NCI-H2081 treated with DMSO at 0.1 percent for 48 hours (cell line): ENCODE measurements at places on chromosomes 13 and 19.

DNA sequence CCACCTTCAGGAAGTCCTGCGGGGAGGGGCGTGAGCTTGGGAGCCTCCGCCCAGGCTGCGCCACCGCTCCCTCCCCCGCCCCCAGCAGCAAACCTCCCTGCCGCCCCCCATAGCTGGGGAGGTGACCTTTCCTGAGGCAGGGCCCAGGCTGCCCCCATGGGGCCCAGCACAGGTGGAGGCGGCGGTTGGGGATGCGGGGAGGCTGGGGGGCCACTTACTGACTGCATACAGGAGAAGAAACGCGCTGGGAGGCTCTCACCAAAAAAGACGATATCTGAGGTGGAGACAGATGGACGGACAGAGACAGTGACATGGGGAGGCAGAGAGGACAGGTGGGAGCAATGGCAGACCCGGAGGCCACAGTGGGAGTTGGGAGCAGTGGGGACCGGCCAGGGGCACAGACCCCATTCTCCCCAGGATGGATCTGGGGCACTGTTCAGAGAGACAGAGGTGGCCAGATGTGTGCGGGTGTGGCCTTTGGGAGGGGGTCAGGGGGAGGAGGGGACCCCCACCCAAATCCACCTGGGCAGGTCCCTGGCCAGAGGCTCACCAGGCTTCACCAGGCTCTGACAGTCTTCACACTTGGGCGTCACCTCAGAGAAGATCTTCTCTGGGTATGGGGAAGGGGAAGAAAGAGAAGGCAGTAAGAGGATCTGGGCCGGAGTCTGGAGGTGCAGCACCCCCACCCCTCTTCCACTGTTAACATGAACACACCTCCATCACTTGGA is 3.0 kb upstream of the RINL start:
- DNase-seq = no peak

DNA sequence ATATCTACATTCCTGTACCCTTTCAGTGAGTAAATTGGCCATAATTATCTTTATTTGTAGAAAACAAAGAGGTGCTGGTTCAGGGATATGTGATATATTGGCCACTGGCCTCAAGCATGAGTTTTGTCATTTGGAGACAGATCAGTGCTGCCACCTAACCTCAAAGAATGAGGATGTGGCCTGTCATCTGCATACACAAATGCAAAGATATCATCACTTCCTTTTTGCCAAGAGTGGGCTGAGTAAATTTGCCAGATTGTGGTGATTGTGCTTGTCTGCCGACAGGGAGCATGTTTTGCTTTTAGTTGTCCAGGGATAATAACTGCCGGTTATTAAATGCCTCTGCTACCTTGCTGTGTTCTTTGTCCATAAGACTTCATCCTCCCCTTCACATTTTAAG is 44.2 kb downstream of the WASF3 start:
- no peak for DNase-seq

DNA sequence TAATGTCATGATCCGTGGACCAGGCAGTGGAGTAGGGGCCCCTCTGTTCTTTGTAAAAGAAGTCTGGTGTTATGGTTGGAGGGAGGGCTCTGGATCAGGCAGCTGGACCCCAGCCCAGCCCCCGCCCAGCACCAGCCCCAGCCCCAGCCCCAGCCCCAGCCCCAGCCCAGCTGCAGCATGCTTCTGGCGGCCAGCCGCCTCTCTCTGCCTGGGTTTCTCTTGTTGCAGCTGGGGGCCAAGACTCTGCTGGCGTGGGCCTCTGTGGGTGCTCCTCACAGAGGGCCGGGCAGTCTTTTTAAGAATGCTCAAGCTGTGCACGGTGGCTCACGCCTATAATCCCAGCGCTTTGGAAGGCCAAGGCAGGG is 17.9 kb downstream of the DOT1L start:
- no peak for DNase-seq

GRCh38 chr19:11383706-11384048 is 437 bp downstream of the EPOR start:
- no peak for DNase-seq

DNA sequence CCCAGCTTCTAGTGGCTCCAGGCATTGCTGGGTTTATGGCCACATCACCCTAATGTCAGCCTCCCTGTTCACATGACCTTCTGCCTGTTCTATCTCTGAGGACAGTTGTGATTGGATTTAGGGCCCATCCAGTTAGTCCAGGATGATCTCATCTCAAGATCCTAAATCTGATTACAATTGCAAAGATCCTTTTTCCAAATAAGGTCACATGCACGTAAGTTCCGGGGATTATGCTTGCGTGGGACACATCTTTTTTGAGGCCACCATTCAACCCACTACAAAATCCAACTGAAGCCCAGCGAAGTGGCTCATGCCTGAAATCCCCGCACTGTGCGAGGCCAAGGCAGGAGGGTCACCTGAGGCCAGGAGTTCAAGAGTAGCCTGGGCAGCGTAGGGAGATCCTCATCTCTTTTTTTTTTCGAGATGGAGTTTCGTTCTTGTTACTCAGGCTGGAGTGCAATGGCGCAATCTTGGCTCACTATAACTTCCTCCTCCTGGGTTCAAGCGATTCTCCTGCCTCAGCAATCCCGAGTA is 12.3 kb downstream of the PLD3 start:
- no peak for DNase-seq

GRCh38 chr13:49046519-49046918 is 70.8 kb downstream of the FNDC3A start:
- no peak for DNase-seq

DNA sequence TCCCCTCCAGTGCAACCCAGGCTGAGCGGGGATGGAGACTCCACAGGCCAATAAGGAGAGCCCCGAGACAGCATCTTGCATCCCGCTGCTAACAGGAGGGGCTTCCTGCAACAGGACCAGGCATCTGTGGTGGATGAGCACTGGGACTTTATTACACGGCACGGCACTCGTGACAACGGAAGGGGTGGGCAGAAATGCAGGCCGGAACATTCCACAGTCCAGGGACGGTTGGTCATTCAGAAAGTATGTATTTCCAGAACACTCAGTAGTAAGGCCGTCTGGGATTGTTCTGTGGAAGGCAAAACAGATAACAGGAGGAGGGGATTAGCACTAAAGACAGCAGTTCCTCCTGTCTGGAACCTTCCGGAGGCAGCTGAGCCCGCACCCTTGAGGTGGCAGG is 3.3 kb upstream of the TM6SF2 start:
- no peak for DNase-seq

GRCh38 chr13:93794197-93794885 is 567.7 kb downstream of the GPC6 start:
- no peak for DNase-seq

DNA sequence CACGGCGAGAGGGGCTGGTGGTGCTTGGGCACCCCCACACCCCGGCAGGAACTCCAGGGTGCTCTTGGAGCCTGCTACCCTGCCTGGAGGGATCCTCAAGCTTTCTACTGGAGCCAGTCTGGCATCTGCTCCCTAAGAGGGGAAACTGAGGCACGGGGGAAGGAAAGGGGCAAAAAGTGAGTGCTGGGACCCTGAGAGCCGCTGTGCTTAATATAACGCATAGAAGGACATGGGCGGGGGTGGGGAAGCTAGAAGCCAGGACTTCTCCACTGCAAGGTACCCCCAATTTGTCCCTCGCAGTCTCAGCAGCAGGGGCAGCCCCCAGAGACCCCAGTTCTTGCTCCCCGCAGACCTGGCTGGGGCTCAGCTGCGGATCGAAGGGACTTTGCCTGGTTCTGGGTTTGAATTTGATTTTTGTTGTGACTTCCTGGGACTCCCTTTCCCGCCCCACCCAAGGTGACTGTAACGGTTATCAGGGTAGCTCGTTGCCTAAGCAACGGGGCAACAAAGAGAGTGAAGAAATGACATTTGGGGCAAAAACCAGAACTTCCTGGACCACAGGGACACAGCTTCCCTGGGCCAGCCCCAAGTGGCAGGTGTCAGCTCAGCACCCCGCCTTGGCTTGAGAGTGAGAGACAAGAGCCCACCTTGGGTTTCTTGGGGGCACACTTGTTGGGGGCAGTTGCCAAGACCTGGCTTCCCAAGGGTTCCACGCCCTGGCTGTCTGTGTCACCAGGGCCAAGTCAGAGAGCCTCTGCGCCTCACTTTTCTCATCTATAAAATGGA is 638 bp downstream of the ADGRE5 start:
- DNase-seq = no peak

DNA sequence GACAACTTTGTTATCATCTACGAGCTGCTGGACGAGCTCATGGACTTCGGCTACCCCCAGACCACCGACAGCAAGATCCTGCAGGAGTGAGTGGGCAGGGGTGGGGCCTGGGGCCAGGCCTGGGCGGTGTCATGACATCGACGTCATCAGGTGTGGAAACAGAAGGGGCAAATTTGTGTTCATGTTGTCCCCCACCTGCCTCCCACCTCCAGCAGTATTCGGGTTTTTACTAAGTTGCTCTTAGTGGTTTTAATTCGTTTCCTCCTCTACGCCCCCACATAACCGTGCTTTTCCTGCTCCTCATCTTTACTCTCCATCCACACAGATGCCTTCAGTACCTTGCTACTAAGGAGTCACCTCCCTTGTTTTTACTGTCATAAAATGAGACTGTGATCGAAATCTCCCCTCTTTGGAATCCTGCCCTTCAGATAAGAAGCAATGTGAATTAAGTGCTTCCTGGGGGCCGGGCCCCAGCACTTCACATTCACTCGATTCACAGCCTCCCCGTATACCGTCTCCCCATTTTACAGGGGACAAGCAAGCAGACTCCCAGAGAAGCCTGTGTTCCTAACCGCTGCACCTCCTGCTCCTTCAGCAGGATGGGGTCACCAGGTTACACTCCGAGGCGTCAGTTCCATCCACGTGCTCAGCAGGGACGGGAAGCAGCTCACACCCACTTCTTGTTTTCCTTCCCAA is 10.5 kb downstream of the AP1M1 start:
- DNase-seq = no peak

DNA sequence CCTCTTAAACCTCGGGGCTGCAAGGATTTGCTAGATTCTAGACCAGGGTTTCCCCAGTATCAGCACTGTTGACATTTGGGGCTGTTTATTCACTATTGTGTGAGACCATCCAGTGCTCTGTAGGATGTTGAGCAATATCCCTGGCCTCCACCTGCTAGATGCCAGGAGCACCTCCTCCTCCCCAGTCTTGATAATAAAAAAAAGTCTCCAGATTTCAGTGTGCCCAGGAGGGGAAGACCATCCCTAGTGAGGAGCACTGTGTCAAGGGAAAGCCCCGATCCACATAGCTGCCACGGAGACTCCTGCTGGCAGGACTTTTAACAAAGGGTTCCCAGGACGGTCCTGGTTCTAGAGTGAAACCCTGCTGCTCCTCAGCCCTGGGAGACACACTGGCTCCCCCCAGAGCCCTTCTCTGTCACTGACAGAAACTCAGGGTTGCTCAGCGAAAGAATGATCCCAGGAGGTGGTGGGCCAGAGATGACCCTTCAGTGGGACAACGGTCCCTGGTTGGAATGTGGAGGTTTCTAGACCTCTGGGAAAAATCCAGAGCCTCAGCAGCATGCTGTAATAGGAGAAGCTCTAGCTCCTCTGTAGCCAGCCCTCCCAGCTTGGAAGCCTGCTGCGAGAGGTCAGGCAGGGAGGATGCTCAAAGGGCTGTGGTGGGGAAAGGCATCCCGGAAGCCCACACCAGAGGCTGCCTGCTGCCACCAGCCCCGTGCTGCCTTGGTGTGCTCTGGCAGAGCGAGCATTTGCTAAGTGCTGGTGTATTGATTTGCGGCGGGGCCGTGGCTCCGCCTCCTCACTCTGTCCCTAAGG is 20.3 kb downstream of the LYL1 start:
- no peak for DNase-seq

- DNase-seq = no peak
Observed at GRCh38 chr19:9321338-9321737, 2.6 kb upstream of the ZNF559 start.

DNA sequence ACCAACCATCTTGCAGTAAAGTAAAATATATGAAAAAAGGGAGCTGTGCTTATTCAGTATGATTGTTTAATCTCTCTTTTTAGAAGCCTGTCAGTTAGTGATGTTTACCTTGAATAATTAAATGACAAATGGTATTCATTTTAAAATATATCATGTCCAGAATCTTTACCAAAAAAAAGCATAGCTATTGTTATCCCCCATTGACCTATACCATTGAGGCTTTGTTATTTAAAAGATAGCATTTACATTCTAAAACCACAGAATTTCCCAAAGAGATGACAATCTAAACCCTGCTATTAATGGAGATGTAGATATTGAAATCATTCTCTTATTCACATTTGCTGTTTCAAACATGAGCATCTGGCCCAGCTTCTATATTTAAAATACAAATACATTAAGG is 2.2 kb downstream of the CNMD start:
- no peak for DNase-seq

DNA sequence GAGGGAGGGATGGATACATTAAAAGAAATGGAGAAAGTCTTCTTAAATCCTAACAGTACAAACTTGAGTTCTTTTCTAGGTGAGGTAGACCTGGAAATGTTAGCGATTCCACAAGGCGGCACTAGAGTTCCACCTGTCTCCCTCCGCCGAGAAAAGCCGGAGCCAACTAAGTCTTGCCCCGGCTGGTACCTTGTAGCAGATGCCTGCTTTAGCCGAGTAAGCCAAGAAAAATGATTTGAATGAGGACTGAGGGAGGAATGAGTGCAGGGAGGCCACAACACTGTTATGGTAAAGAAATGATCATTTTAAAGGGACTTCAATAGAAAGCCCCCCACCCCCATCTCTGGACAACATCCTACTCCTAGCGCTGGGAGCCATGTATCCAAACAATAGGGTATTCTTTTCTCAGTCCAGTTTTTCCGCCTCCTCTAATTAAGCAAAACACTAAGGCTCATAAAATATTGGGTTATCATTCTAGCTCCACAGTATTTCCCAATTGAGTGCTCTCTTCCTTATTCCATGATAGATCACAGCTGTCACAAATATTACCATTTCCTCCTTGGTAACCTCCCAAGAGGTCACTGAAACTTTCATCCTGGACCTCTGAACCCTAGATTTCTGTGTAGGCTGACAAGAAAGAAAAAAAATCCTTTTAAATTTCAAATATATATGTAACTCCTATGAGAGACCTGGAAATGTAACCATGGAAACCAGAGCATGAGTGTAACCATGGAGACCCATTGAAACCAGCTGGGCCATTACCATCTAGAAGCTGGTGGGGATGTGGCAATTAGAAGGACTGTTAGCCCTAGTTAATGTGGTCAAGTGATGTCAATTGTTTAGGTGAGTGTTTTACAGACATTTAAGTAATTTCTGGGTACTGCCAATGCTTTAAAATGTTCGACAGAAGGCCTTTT is 58.3 kb downstream of the GPALPP1 start:
- peak; percentile 23 for DNase-seq

DNA sequence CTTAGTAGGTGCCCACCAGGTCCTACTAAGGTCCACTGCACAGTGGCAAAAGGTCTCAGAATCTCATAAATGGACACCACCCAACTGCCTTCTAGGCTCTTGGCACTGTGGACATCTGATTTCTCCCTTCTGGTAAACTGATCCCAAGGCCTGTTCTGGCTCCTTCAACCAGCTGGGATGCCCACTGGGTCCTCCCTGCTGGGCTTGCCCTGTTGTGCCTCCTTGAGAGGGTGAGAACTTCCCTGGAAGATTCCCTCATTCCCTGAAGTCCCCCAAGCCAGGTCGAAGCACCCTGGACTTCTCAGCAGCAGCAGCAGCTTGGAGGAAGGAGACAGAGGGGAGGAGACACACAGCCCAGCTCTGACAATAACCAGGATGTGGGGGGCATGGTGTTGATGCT is 6.6 kb upstream of the ZNF492 start:
- no peak for DNase-seq
